Stimulated activated effector memory CD8-positive, alpha-beta T cell treated with anti-CD3 and anti-CD28 coated beads, Interleukin-12 subunit alpha, Interleukin-12 subunit beta, amount 100 ng/mL, for 72 hours (primary cell): ENCODE measurements at places on chromosomes 7 and 10.

DNA sequence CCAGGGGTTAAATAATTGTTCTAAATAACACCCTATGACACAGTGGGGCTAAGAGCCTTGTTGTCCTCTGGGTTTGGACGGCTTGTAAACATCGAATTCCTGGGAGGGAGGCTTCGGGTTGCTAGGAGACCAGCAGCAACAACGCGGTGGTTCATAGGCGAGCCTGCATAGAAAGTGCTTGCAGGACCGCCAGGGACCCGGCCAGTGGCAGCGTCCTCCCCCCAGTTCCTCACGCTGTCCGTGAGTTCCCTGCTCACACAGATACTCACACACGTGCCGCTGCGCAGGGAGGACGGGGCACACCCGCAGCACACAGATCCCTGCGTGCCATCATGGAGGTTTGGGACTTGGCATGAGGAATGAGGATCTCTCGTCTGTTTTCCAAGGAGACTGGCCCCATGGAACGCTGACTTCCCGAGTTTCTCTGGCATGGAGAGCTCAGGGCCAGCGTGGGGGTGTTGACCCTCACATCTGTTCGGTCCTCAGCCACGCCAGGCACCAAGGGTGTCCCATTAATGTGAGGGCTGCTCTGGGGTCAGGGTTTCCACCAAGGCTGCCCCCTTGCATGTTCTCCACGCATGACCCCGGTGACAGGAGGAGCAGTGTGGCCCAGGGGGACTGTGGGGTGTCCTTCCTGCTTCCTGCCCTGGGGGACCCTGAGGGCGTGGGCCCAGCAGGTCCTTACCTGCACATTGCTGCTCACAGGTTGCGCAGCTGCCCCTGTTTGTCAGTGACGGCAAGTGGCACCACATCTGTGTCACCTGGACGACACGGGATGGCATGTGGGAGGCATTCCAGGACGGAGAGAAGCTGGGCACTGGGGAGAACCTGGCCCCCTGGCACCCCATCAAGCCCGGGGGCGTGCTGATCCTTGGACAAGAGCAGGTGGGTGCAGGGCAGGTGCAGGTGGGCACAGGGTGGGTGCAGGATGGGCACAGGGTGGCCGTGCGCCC is 9.7 kb downstream of the NPTX2 start:
- DNase-seq = no peak

DNA sequence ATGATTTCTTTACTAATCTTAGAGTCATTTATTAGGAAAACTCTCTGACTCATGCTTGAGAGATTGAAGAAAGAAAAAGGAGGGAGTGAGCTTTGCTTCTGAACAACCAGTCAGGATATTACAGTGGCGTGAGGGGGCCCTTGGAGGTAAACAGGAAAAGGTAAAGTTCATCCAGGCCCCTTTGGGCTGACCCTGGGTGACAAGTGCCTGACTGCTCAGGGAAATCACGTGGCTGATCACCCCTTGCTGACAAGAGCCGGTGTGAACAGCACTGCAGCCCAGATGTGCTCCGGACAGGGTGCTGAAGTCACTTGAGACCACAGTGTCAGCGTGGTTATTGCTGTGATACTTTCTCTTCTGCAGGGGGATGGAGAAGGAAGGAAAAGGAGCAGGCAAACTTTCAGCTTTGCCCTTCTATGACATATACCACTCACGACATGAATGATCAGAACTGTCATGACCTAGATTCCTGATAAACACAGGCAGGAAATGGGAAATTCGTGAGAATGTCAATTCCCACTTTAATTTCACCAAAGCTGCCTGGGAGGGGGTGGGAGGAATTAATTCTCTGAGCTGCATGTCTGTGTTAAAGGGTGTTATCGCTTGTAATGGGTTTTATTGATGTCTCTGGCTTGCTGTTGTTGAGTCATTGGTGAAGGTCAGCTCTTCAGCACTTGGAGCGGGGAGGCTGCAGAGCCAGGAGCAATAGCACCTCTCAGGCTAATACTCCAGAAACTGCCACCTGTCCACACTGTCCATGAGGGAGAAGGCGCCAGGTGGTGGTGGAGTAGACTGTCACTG is 139.8 kb upstream of the AOAH start:
- DNase-seq = no peak

GRCh38 chr7:26928703-26929347 is 64.4 kb upstream of the SKAP2 start:
- no peak for DNase-seq

GRCh38 chr10:117530791-117531190 is 11.8 kb upstream of the EMX2 start:
- no peak for DNase-seq

DNA sequence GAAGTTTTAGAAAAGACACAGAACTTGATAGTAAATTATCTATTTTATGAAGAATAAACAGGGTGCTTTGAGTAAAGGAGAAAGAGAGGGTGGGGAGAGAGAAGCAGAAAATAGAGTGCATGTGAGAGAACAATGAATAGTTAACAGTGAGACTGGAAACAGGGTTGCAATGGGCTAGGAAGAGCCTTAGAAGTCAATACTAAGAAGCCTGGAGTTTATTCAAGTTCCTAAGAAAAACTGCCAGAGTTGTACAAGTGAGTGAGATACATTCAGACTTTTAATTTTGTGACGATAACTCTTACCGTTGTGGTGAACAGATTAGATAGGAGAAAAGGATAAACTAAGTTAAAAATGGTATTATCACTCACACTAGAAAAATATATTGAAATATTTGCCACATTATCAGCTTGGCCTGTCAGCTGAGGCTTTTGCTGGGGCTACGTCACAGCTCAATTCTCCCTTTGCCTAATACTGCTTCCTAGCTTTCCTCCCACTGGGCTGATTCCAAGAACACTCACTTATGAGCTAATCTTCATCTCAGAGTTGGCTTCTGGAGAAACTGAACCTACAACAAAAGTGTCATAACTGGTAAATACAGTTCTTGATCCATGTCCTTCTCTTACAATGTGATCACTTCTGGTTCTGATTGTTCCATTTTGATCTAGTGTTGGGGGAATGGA is 92.7 kb downstream of the SEMA3D start:
- DNase-seq = no peak

DNA sequence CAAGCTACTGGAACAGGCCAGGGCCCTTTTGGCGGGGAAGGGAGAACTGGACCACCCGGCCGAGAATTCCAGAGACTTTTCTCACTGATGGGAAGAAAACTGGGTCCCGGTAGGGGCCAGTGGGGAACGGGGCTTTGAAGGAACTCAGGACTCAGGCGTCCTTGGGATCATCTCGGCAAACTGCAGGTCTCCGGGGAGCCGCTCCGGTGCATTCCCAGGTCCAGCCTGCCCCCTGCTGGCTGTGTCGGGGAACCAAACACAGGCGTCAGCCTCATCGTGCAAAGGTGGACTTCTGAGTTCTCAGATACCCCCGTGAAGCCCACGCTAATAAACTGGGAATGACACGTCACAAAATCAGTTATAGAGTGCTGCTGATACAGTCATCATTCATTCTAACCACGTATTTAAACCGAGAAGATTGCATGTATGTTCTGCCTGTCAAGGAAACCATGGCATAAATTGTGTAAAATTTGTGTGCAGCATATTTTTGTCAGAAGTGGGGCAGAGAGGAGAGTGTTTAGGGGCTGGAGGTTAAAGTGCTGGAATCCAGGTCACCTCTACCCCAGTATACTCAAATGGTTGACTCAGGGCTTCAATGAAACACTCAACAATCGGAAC is 76.1 kb upstream of the CPXM2 start:
- peak; percentile 69 for DNase-seq

DNA sequence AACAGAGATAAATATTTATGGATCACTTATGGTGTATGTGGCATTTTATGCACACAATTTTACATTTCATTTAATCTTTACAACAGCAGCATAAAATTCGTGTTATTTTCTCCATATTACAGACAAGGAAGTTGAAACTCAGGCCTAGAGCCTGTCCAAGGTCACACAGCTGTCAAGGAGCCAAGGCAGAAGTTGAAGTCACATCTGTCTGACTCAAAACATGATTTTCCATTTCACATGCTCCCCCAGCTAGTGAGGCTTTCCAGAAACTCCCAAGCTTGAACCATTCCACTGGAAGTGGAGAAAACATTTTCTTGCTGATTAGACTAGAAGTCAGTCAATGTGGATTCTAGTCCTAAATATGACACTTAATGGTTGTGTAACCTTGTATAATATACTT is 110.5 kb downstream of the HECTD2 start:
- DNase-seq = no peak

- no peak for DNase-seq
Observed at GRCh38 chr10:30051220-30051619, 8.2 kb downstream of the JCAD start.

- DNase-seq = no peak
Observed at GRCh38 chr10:662686-663465, 26.6 kb downstream of the DIP2C start.

DNA sequence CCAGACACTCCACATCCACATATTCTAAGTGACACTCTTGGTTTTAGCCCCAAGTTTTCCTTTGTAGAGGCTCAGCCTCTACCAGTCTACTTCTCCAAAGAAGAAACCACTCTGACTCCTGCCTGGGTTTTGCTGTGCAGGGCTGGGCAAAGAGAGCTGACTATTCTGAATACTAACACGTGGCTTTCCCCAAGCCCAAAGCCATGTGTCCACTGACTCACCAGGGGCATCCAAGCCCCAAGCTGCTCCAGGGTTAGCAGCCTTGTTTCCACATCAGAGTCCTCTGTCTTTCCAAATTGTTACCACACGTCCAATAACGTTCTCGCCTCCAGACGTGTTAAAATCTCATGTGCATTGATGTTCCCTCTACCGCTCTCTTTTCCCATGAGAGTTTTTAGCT is 8.7 kb downstream of the GALNTL5 start:
- DNase-seq = no peak

DNA sequence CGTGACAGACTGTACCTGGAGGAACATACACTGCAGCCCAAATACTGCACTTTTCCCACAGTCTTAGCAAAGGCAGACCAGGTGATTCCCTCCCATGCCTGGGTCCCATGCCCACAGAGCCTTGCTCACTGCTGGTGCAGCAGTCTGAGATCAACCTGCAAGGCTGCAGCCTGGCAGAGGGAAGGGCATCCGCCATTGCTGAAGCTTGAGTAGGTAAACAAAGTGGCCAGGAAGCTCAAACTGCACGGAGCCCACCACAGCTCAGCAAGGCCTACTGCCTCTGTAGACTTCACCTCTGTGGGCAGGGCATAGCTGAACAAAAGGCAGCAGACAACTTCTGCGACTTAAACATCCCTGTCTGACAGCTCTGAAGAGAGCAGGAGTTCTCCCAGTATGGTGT is 597.8 kb upstream of the MBL2 start:
- no peak for DNase-seq

DNA sequence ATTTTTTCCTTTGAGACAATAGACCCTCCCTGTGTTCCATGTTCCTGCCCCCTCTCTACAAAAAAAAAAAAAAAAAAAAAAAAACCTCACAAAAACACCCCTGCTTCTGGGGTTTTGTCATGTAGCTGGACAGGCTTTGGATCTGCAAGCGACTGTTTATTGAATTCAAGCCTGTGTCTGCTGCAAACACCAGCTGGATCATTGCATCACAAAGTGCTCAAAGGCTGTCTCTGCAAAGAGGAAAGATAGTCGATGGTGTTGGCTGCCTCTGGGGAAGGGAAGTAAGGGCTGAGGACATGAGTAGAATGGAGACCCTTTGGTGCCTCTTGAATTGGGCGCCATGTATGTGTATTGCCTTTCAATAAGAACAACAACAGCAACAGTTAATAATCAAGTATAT is 471.2 kb downstream of the PLXNA4 start:
- DNase-seq = no peak

DNA sequence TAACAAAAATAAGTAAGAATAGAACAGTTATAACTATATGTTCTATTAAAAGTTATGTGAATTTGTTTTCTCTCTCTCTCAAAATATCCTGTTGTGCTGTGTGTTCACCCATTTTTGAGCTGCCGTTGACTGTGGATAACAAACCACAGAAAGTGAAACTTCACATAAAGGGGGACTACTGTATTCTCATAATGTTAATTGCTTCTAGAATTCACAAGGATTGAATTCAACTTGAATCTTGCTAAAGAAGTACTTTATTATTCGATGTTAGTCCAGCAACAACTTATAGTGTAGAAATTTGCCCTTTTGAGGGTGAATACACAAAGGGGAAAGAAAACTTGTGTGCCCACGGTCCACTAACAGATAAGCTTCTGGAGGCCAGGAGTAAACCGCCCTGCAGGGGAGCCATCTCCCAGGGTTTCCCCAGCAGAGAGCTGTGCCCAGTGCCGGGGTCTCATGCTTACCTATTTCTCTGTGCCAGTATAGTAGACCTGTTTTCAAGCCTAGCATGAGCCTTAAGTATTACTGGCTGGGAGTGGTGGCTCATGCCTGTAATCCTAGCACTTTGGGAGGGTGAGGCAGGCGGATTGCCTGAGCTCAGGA is 87.1 kb downstream of the KAT6B start:
- no peak for DNase-seq

DNA sequence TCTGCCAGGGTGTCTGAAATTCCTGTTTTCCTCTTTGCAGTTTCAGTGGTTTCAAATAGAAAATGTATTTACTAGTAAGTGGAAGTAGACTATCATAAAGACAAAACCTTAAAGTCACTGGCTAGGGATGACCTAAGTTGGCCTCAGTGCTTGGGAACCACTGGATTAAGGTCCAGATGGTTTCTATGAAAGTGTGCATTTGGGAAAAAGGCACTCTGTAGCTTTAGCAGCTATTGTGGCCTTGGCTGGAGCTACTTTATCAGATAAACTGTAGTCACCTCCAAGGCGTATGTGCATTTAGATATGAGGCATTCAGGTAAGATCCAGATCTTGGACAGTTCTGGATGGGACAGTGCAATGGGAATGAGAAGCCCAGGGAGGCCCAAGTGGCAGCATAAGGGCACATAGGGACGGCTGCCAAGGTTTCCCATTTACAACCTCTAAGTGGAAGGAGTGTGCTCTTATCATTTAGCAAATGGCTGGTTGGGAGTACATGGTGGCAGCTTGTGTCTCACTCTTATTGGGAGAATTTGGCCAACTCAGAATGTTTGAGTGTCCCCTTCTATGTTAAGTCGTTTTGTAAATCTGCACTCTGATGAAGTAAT is 185.6 kb downstream of the LRMDA start:
- DNase-seq = no peak

- no peak for DNase-seq
Observed at GRCh38 chr10:67520924-67521520, 175.0 kb downstream of the CTNNA3 start.

DNA sequence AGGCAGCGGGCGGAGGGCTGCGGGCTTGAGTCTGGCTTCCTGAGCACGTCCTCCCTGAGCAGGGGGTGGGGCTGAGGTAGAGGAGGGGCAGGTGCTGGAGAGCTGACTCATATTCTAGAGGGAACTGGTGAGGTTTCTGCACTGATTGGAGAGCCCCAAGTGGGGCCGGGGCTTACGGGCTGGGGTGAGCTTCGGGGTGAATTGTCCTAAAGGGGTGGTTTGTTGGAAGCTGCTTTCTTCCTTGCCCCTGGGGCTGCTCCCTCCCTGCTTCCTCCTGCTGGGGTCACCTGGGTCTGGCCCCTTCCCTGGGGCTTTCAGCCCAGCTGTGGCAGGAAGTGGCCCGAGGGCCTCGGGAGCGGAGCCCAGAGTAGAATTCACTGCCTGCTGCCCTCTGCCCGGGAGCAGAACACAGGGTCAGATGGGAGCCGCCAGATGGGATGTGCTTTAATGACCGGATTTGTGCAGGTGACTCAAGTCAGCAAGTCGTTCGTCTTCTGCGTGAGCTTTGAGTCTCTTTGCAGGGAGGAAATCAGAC is 48.6 kb downstream of the FAM20C start:
- no peak for DNase-seq
